Central memory CD8-positive, alpha-beta T cell (primary cell): ENCODE measurements at places on chromosomes 3 and 15.

DNA sequence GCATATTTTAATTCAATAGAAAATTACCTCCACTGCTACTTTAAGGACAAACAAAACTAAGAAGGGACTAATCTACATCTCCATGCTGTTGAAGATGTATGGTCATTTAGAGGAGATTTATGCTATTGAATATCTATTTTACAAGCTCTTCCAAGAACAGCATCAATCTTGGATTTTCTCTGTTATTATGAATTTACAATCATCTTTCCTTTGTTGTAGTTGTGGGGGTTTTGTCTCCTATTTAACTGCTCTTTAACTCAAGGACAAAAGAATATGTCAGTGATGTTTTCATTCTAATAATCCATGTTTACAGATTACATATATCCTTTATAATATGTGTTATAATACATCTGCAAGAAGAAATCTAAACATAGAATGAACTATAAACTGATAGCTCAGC lies 907.8 kb downstream of the ROBO2 start:
- DNase-seq, result no peak

GRCh38 chr15:73630921-73631362 lies 2.2 kb downstream of the NPTN start:
- no peak for DNase-seq

- no peak for DNase-seq
Observed at GRCh38 chr3:170437696-170438407, 19.2 kb downstream of the CLDN11 start.

DNA sequence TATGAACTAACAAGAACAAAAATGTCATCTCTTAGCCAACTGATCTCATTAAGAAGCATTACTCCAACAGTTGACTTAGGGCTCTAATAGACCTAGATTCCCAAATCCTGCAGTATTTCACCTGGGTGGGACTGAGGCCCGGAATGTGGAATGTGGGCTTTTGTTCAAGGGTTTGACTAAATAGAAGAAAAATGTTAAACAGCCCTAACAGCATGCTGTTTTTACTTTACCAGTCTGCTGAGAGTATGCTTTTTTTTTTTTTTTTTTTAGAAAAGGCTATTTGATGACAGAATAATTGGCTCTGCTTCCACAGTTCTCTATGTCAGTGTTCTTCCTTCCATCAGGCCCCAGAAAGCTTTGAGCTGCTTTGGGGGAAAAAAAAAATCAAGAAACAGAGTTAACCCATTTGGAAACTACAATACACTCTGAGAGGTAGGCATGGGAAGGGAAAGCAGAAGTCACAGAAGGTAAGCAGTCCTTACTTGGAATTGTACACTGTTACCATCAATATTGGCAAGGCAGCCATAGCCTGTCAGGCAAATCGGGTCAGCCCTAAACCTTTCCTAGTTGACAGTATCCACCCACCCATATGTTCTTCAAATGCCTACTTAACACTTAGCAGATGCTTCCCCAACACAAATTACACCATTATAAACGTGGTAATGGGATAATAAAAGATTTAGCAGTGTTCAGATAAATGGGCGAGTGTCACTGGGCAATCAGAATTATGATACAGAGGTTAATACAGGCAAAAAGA lies 224.2 kb downstream of the CNTN3 start:
- no peak for DNase-seq

DNA sequence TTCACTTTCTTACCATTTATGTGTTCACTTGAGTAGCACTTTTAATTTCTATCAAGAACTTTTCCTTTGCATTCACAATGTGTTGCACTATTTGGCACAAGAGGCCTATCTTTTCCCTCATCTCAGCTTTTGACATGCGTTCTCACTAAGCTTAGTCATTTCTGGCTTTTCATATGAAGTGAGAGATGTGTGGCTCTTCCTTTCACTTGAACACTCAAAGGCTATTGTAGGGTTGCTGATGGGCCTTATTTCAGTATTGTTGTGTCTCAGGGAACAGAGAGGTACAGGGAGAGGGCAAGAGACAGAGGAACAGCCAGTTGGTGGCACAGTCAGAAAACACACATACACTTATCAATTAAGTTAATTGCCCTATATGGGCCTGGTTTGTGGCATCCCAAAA lies 127.4 kb upstream of the MLF1 start:
- no peak for DNase-seq

- DNase-seq, result no peak
Observed at GRCh38 chr15:29669823-29670222, 152.4 kb downstream of the TJP1 start.

DNA sequence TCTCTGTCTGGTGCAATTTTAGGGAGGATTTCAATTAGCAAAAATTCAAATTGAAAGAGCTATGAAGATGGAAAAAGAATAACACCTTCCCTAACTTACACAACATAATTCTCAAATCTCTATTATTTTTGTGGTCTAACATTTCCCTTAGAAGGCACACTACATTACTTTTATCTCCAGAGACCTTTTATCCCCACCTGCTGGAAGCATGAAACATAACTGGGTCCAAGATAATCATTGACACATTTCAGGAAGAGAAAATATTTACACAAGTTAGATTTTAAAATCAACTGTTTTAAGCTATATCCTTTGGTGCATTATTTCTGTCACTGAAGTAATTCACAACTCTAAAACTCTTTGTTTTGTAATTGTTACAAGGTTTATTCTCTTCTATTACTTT lies 779.5 kb downstream of the ROBO1 start:
- DNase-seq, result no peak
